ENCODE measurements at places on chromosomes 12 and 14.

DNA sequence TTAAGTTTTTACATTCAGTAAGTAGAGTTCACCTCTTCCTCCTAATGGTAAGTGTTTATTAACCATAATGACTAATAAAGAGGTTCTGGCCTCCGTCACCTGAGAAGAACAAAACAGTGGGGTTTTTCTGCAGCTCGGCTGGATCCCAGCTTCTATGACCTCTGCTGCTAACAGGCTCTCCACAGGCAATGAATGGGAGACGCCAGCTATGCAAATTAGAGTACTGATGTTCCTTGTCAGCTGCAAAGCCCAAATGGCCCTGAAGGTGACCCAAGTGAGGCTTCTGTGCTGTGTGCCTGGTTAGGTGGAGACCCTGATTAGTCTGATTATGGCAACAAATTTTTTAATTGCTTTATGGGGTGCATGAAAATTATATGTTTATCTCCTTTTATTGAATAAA lies 218.1 kb downstream of the APAF1 start:
- DNase-seq, result no peak

- DNase-seq, result no peak
These were observed 83.3 kb downstream of the ATXN7L3B start for GRCh38 chr12:74620921-74621320.

DNA sequence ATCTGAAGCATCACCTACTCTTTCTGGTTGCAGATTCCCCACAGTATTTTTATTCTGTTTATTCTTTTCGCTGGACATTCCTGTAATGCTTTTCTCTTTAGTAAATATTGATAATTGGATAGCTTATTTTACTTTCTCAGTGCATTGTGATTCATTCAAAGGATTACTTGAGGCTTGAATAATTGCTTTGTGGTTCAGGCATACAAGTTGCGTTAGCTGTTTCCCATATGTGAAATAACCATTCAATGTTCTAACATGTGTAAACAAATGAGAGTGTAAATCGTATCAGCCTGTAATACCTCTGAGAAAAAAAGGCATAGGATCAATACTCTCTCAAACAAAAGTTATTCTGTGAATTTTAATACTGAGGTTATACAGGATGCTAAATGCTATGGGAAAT lies 1004.2 kb upstream of the SEL1L start:
- no peak for DNase-seq

- DNase-seq, result no peak
These were observed 15.5 kb upstream of the ZNF268 start for GRCh38 chr12:133165776-133166175.

- DNase-seq, result no peak
These were observed 103.5 kb downstream of the FGD4 start for GRCh38 chr12:32502693-32503502.

DNA sequence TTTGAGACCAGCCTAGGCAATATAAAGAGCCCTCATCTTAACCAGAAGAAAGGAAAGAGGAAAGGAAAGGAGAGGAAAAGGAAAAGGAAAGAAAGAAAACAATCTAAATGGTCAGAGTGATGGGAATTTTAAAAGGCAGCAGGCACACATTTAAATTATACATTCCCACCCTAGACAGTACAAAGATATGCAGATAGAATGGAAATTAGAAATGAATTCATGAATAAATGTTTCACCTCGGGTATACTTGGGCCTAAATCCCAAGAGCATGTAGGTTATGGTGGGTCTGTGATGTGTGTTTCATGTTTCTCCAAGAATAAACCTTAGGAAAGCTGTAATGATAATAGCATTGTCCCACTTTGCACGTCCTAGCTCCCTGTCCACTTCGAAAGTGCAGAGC lies 104.6 kb upstream of the SLCO1C1 start:
- DNase-seq, result no peak

DNA sequence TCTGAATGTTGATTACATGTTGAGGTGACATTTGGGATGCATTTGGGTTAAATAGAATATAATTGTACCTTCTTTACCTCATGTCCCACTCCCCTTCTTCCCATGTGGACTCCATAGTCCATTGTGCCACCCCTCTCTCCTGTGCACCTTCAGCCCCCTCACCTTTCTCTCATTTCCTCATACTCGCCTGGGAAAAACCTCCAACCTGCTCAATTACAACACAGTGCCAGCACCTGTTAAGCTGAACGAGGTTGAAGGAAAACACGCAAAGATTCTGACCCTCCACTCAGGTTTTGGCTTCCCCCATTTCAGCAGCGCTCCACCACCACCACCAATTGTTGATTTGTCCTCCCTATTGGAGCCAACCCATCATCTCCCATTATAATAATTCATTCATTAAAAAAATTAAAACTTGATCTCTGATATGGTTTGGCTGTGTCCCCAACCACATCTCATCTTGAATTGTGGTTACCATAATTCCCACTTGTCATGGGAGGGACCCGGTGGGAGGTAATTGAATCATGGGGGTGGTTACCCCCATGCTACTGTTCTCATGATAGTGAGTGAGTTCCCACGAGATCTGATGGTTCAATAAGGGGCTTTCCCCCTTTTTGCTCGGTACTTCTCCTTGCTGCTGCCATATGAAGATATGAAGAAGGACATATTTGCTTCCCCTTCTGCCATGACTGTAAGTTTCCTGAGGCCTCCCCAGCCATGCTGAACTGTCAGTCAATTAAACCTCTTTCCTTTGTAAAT lies 33.7 kb upstream of the PPP2R5C start:
- DNase-seq, result no peak

GRCh38 chr14:98200601-98201000 lies 1071.4 kb downstream of the BCL11B start:
- DNase-seq, result no peak

DNA sequence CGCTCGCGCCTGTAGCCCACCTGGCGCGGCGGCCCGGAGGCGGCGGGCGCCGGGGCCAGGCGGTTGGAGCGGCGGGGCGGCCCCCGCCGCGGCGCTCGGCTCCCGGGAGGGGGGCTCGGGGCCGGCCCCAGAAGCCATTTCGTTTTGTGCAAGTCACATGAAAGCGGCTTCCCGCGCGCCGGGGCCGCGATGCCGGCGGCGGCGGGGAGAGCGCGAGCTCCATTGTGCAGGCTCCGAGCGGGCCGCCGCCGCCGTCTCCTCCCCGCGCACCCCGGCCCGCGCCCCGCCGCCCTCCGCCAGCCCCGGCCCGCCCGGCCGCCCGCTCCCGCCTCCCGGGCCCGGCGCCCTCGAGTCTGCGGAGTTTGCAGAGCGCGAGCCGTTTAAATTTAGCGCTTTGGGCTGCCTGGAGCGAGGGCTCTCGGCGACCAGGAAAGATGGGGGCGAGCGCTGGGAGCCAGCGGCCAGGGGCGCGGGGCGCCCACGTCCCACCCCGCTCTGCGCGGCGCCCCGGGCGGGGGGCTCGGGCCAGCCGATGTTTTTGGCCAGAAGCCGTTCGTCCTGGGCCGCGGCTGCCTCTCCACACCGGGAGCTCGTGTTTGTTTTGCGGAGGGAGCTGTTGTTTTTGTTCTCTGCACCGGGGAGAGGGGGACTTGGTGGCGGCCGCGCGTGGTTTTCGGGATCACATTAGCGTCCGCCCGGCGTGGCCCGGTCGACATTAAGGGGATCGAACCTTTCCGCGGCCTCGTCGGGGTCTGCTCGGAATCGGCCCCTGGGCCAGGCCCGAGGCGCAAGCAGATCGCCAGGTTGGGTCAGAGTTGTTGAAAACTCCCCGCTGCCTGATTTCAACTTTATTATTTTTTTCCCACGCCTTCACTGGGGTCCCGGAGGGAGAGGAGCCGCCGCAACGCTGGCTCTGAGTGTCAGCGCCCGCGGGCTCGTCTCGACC lies 982 bp downstream of the BCL7A start:
- no peak for DNase-seq

GRCh38 chr14:70888681-70889175 lies 18.5 kb upstream of the PCNX1 start:
- no peak for DNase-seq

- DNase-seq, result no peak
These were observed 150.2 kb upstream of the PLEKHG7 start for GRCh38 chr12:92552412-92553108.

GRCh38 chr12:129378496-129378895 lies 525.2 kb downstream of the GLT1D1 start:
- DNase-seq, result no peak

DNA sequence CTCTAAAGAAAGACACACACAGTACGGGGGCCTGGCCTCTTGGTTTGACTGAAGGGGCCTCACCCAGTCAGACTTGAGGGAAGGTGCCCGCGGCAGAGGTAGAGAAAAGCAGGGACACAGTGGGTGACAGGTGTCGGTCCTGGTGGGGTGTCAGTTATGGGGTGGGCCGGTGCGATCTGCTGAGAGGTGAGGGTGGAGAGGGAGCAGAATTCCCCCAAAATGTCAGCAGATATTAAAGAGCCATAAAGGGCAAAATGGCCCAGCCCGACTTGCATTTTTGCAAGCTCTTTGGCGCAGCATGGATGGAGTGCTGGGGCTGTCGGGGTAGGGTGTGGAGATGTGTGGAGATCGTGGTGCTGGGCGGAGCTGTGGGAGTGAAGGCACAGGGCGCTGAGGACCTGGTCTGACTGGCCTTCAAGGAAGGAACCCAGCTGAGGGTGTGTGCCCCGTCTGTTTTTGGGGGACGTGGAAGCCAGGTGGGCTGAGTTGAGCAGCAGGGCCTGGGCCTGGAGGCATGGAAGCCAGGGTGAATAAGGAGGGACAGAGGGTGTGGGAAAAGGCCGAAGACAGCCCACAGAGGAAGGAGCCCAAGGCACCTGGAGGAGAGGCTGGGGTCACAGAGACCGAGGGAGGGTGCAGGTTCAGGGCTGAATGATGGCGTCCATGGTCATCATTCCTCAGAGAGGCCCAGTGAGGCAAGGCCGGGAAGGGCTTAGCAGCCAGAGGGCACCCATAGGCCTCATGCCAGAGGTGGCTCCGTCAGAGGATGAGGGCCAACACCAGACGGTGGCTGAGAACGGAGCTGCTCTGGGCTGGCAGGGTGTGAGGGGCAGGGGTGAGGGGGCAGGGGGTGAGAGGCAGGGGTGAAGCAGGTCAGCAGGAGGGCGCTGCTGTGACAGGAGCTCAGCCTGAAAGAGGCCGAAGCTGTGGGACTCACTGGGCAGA lies 48.2 kb upstream of the DYNC1H1 start:
- DNase-seq, result no peak

GRCh38 chr12:104138797-104139152 lies 765 bp upstream of the NFYB start:
- no peak for DNase-seq

All from KG1 (cell line).